ENCODE measurements at places on chromosomes 11 and 22.

DNA sequence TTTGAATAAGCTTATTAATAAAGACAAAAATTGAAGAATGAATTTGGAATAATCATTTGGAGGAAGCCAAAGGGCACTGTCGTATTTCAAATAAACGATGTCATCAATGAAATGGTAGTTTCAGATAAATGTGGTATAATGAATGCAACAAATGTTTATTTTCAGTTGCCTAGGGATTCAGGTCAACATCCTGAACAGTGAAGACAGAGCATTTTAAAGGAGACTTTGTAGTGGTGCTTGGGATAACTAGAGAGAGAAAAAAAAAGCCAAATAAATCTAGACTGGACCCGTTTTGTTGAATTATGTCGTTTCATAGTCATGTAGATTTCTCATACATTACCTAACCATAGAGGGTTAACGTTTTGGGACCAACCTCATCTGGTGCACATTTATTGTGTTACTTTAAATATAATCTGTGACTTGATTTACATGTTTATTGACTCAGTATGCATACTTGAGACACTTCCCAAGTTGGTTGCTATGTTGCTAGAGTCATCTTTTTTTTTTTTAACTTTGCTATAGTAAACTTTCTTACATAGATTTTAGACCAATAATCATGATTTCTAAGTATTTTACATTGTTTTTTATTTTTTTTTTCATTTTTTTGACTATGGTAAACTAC lies 111.1 kb downstream of the NCAM1 start:
- DNase-seq = no peak

GRCh38 chr11:119368121-119369034 lies 13.1 kb downstream of the USP2 start:
- no peak for DNase-seq

DNA sequence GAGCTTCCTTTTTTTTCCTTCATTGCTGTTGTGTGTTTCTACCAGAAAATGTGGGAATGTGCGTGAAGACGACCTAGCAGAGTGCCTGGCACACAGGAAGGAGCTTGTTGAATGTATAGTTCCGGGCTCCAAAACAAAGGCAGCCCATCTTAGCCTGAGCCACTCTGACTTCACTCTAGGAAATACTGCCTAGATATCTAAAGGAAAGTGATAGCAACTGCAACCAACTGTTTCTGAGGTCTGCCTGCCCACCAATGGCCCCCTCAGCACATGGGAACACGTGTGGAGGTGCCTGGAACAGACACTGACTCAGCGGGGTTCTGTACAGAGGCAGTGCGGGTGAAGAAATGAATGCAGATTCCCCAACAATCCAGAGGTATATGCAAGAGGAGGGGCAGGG lies 14.7 kb upstream of the XBP1 start:
- no peak for DNase-seq

DNA sequence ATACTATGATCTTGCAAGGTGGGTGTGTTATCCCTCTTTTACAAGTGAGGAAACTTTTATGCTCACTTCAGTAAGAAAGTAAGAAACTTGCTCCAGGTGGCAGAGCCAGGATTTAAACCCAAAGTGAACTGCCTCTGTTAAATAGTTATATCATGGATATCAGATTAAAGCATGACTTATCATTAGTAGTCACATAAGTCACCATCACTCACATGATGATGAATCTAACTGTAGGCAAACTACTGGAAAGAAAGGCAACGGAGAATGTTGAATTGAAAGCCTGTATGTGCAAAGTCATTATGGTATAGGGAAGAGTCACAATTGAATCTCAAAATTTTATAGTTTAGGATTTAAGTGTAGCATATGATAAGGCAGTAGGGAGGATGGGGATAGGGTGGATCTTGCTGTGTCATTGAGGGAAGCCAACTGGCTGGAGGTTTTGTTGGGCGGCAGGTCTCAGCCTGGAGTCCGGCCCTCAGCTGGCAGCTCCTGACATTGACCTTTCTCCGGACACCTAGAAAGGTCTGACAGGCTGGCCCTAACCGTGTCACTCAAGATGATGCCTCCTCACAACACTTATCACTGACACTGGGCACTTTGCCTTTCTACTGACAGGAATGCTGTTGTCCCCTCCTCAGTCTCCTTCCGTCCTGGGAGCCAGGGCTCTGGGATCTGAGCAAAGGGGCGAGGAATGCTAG lies 98.3 kb downstream of the EMSY start:
- no peak for DNase-seq

DNA sequence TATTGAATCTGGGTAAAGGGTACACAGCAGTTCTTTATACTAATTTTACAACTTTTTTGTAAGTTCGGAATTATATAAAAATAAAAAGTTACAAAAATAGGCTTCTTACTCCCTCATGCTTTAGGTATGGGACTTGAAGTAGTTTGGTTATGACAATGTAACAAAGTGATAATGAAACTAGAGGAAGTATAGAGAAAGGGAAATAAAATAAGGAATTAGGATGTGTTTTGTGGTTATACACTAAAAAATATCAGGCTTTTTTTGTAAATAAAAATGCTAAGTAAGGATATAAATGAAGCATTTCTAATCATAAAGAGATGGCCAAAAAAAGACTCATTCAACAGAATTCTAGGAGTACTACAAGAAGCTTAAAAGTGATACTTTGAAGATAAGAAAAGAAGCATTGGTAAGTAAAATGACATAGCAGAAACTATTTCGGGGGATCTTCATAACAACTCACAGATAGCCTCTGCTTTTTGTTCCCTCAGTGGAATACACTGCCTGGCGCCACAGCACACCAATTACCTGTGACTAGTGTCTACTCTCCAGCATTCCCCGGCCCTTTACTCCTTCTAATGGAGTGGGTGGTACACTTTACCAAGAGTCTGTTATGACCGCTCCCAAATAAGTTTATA lies 322.7 kb upstream of the PITPNB start:
- no peak for DNase-seq

Measured in NCI-H1048 (cell line).